ENCODE measurements at places on chromosomes 12 and 14.

GRCh38 chr12:20369305-20370013 lies 1.1 kb downstream of the PDE3A start:
- no peaks in the 10 kb centered on the region for H3K4me1 ChIP-seq
- peak overlapping the region; percentile 89 for H3K4me3 ChIP-seq
- H3K27ac ChIP-seq: peak overlapping the region; percentile 91
- no peaks in the 10 kb centered on the region for H3K36me3 ChIP-seq
- peak; percentile 91 for DNase-seq

GRCh38 chr12:130504110-130504839 lies 166.6 kb downstream of the PIWIL1 start:
- H3K36me3 ChIP-seq: no peaks in the 10 kb centered on the region
- H3K27me3 ChIP-seq: peaks cover 9% of the 10 kb centered on the region
- no peak for DNase-seq
- no peaks in the 10 kb centered on the region for H3K4me1 ChIP-seq

- H3K4me3 ChIP-seq: no peak overlapping the region
- no peaks in the 10 kb centered on the region for H3K4me1 ChIP-seq
- H3K27ac ChIP-seq: no peak overlapping the region
These were observed 7.8 kb downstream of the KRT1 start for GRCh38 chr12:52672321-52672933.

- H3K36me3 ChIP-seq: no peaks in the 10 kb centered on the region
- H3K4me1 ChIP-seq: peaks cover 3% of the 10 kb centered on the region
- H3K27ac ChIP-seq: no peak overlapping the region
- H3K4me3 ChIP-seq: no peak overlapping the region
- DNase-seq: no peak
These were observed 5.8 kb downstream of the ASCL4 start for GRCh38 chr12:107780298-107780697.

DNA sequence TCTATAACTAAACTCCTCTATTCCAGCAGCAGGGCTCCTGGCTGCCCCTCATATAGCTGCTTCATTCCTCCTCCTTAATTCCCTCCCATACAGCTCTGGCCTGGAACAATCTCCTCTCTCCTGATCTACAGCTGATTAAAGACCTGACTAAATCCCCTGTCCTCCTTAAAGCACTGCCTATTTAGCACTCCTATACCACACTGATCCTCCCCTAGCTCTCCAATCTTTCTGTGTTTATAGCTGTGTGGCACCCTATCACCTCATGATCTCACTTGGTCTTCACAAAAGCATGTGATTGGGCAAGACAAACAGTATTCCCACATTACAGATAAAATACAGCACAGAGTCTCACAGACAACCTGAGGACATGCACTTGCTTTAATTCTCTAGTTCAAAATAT lies 17.4 kb downstream of the FMNL3 start:
- no peak overlapping the region for H3K27ac ChIP-seq
- no peak overlapping the region for H3K4me3 ChIP-seq
- H3K27me3 ChIP-seq: no peaks in the 10 kb centered on the region

GRCh38 chr12:3204730-3205531 lies 127.8 kb downstream of the TSPAN9 start:
- H3K4me1 ChIP-seq: peaks cover 48% of the 10 kb centered on the region
- H3K4me3 ChIP-seq: no peak overlapping the region
- no peak for DNase-seq
- H3K27me3 ChIP-seq: no peaks in the 10 kb centered on the region
- H3K27ac ChIP-seq: no peak overlapping the region

- DNase-seq: peak; percentile 51
- H3K27me3 ChIP-seq: no peaks in the 10 kb centered on the region
- peak overlapping the region; percentile 20 for H3K27ac ChIP-seq
- no peaks in the 10 kb centered on the region for H3K36me3 ChIP-seq
- H3K4me1 ChIP-seq: peaks cover 19% of the 10 kb centered on the region
These were observed 645 bp downstream of the KITLG start for GRCh38 chr12:88579601-88580050.

- H3K4me3 ChIP-seq: peak overlapping the region; percentile 90
- no peaks in the 10 kb centered on the region for H3K27me3 ChIP-seq
- H3K27ac ChIP-seq: peak overlapping the region; percentile 94
- H3K36me3 ChIP-seq: no peaks in the 10 kb centered on the region
- H3K4me1 ChIP-seq: no peaks in the 10 kb centered on the region
These were observed 1.1 kb downstream of the LGALS3 start for GRCh38 chr14:55130196-55130550.

Measured in tibial artery (tissue), 4 donors.